ENCODE measurements at places on chromosomes 13 and 19. TPM values are rescaled to one million over a fixed set of nuclear protein-coding genes. Genes with fewer than 3 reads are reported as not detected.

DNA sequence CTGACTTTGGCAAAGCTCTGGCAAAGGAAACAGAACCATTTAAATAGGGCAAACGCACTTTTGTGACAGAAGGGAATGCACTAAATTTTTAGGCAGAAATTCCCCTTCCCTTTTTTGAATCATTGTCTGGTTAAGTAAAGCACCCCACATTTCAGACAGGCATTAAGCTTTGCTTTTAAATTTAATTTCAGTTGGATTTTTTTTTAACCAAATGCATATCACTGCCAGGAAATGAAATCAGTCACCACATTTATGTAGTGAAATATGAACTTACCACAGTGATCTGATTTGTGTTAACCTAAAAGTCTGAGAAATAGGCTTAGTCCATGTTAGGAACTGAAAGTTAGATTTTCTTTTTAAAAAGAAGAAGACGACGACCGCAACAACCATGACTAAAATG is 10.8 kb downstream of the GPR183 start:
- peaks cover 2% of the 10 kb centered on the region for H3K36me3 ChIP-seq
- H3K27me3 ChIP-seq, result no peaks in the 10 kb centered on the region
- no peaks in the 10 kb centered on the region for H3K4me1 ChIP-seq
- no peak for DNase-seq
- H3K27ac ChIP-seq, result no peak overlapping the region

DNA sequence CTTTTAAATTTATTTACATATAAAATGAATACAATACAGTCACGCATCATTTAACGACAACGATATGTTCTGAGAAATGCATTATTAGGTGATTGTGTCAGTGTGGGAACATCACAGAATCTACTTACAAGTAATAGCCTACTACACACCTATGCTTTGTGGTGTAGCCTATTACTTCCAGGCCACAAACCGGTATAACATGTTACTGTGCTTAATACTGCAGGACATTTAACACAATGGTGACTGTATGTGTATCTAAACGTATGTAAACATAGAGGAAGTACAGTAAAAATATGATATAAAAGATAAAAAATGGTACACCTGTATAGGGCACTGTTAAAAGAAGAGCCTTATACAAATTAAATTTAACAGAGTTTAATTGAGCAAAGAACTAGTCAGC is 62.4 kb upstream of the KLHL1 start:
- no peak overlapping the region for H3K27ac ChIP-seq
- no peaks in the 10 kb centered on the region for H3K36me3 ChIP-seq
- no peak overlapping the region for H3K4me3 ChIP-seq
- no peak for DNase-seq

FFAR2 gene
- total RNA-seq, result 0.42 TPM

DGKH gene
- 9.3 TPM for total RNA-seq

EFNB2 gene
- 12.6 TPM for total RNA-seq

IL12RB1 gene
- total RNA-seq, result not detected
